T-helper 17 cell (primary cell): ENCODE measurements at places on chromosomes 1 and 21. TPM values are rescaled to one million over a fixed set of nuclear protein-coding genes. Genes with fewer than 3 reads are reported as not detected.

The NBL1 gene
- total RNA-seq = 32.0 TPM

The MPL gene
- total RNA-seq = 0.94 TPM

The ITGB2 gene
- 248 TPM for total RNA-seq

The SMCP gene
- total RNA-seq = not detected

The RNF207 gene
- total RNA-seq = 17.7 TPM

The PRRX1 gene
- not detected for total RNA-seq

The GPR37L1 gene
- not detected for total RNA-seq

The RAD54L gene
- total RNA-seq = 0.73 TPM

The TTC4 gene
- 9.1 TPM for total RNA-seq

The KRTAP20-1 gene
- total RNA-seq = not detected

The SLC19A1 gene
- 13.7 TPM for total RNA-seq

The MMEL1 gene
- total RNA-seq = 3.8 TPM

The MPZ gene
- total RNA-seq = 2.9 TPM

The HENMT1 gene
- total RNA-seq = 9.2 TPM

The RERE gene
- 102 TPM for total RNA-seq

The CYP2J2 gene
- total RNA-seq = 0.63 TPM

The ERI3 gene
- total RNA-seq = 25.7 TPM

The SPATA45 gene
- not detected for total RNA-seq

The C1orf141 gene
- total RNA-seq = not detected

The ASAP3 gene
- total RNA-seq = 6.4 TPM

The FCER1G gene
- total RNA-seq = 8.3 TPM

The CACNA1S gene
- total RNA-seq = not detected

The OR10Z1 gene
- not detected for total RNA-seq

The TDRD5 gene
- not detected for total RNA-seq

The SLC5A9 gene
- total RNA-seq = not detected

The GJA8 gene
- total RNA-seq = not detected

The ATAD3C gene
- 0.13 TPM for total RNA-seq

The KRTAP19-1 gene
- total RNA-seq = not detected

The SLC37A1 gene
- 24.0 TPM for total RNA-seq

The SAMD11 gene
- total RNA-seq = not detected

The AJAP1 gene
- total RNA-seq = not detected

The TNFRSF14 gene
- total RNA-seq = 212 TPM

The CCDC24 gene
- 1.5 TPM for total RNA-seq

The RHEX gene
- total RNA-seq = 0.50 TPM
